Common myeloid progenitor, CD34-positive (primary cell): ENCODE measurements at places on chromosomes 3 and 15.

GRCh38 chr15:58641660-58642059, 107.8 kb downstream of the ADAM10 start:
- H3K4me3 ChIP-seq, result no peak overlapping the region
- no peaks in the 10 kb centered on the region for H3K27me3 ChIP-seq
- no peak overlapping the region for H3K27ac ChIP-seq
- H3K4me1 ChIP-seq, result no peaks in the 10 kb centered on the region
- H3K36me3 ChIP-seq, result peaks cover 13% of the 10 kb centered on the region
- no peak for DNase-seq

DNA sequence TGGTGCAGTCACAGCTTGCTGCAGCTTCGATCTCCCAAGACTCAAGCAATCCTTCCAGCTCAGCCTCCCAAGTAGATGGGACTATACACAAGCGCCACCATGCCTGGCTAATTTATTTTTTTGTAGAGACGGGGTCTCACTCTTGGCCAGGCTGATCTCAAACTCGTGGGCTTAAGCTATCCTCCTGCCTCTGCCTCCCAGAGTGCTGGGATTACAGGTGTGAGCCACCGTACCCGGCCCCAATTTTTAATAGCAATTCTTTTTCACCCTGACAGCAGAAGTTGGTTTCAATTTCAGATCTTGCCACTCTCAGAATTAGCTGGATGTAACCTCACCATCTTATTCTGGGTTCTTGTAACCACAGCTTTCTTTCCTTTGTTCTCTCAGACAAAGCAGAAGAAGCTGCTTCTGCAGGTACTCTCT, 64.8 kb downstream of the TRIM71 start:
- DNase-seq, result no peak
- no peaks in the 10 kb centered on the region for H3K4me1 ChIP-seq
- H3K36me3 ChIP-seq, result peaks cover 26% of the 10 kb centered on the region
- no peak overlapping the region for H3K27ac ChIP-seq
- H3K27me3 ChIP-seq, result no peaks in the 10 kb centered on the region
- H3K4me3 ChIP-seq, result no peak overlapping the region

DNA sequence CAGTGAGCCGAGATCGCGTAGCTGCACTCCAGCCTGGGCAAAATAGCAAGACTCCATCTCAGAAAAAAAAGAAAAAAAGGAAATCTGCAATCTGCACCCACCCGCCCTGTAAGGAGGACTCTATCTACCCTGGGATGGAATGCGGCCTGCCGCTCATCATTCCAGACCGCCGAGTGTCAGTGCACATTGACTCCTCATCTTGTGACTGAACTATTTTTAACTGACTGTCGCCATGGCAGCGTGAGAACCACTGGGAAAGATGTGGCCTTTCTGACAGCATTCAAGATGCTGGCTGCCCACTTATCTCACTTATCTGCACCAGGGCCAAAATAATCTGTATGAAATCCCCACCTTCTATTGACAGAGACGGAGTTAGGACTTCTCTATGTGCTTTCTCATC, 38.8 kb upstream of the ANKRD34C start:
- H3K4me3 ChIP-seq, result no peak overlapping the region
- H3K27me3 ChIP-seq, result no peaks in the 10 kb centered on the region
- H3K4me1 ChIP-seq, result no peaks in the 10 kb centered on the region
- no peak for DNase-seq
- no peaks in the 10 kb centered on the region for H3K36me3 ChIP-seq

DNA sequence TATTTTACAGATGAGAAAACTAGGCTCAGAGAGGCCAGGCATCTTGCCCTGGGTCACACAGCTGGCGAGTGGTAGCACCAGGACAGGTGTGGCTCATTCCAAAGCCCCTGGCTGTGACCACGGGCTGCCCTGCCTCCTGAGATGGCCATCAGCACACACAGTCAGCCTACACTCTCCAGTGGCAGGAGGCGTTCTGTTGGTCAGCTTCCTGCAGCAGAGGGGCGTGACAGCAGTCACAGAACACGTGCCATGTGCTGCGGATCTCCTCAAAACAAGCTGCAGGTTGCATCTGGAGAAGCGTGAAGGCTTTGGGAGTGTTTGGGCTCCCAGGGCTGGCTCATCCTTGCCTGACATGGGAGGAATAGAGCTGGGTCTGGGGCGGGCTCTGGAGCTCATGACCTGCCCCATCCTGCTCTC, 43.5 kb upstream of the MAGEF1 start:
- H3K27me3 ChIP-seq, result no peaks in the 10 kb centered on the region
- H3K36me3 ChIP-seq, result no peaks in the 10 kb centered on the region
- H3K27ac ChIP-seq, result no peak overlapping the region
- no peak for DNase-seq

- H3K4me3 ChIP-seq, result no peak overlapping the region
- H3K27ac ChIP-seq, result no peak overlapping the region
- H3K4me1 ChIP-seq, result peaks cover 16% of the 10 kb centered on the region
- no peaks in the 10 kb centered on the region for H3K27me3 ChIP-seq
Measured at GRCh38 chr3:4289044-4289443, 14.1 kb upstream of the SETMAR start.

GRCh38 chr3:45224824-45225464, 1.1 kb downstream of the TMEM158 start:
- peak; percentile 38 for DNase-seq
- peaks cover 57% of the 10 kb centered on the region for H3K27me3 ChIP-seq
- no peak overlapping the region for H3K27ac ChIP-seq
- H3K36me3 ChIP-seq, result no peaks in the 10 kb centered on the region

DNA sequence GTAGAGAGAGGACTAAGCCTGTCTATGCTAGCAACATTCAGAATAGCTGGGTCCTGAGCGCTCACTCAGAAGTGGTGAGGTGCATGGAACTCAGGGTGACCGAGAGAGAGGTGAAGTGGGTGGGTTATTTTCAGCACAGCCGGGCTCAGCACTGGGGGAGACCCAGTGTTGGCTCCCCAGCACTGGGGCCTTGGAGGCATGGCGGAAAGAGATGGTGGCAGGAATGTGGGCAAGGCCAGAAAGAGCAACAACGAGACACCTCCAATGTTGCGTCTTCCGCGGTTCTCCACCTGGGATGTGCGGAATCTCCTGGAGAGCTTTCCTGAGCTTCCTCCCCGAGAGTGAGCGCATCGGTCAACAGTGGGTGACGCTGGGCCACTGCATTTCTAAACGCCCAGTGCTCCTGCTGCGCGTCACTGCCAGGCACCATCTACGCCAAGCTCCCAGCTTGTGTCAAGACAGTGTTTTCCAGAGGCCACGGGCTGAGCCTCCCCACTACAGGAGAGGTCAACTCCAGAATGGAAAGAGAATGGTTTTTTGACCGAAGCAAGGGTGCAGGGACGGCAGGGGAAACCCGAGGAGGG, 148.4 kb downstream of the ADAMTS17 start:
- H3K36me3 ChIP-seq, result no peaks in the 10 kb centered on the region
- no peaks in the 10 kb centered on the region for H3K4me1 ChIP-seq
- H3K27ac ChIP-seq, result no peak overlapping the region
- no peaks in the 10 kb centered on the region for H3K27me3 ChIP-seq

DNA sequence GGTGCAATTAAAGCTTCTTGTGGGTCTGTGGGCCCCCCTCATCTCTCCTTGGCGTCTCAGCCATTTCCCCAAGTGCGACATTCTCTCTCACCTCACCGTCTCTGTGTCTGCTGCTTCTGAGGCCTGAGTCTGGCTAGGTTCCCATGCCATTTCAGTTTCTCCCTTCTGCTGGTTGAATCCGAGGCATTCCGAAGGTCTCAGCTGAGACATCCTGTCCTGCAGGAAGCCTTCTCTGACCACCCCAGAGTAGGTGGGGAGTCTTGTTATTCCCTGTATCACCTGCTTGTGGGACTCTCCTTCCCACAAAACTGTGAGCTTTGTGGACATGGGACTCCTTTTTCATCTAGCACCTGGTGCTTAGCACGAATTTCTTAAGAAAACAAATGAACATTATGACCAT, 78.3 kb downstream of the ASB7 start:
- H3K4me1 ChIP-seq, result no peaks in the 10 kb centered on the region
- H3K4me3 ChIP-seq, result no peak overlapping the region
- no peaks in the 10 kb centered on the region for H3K27me3 ChIP-seq
- no peak for DNase-seq
- H3K36me3 ChIP-seq, result no peaks in the 10 kb centered on the region
- no peak overlapping the region for H3K27ac ChIP-seq

DNA sequence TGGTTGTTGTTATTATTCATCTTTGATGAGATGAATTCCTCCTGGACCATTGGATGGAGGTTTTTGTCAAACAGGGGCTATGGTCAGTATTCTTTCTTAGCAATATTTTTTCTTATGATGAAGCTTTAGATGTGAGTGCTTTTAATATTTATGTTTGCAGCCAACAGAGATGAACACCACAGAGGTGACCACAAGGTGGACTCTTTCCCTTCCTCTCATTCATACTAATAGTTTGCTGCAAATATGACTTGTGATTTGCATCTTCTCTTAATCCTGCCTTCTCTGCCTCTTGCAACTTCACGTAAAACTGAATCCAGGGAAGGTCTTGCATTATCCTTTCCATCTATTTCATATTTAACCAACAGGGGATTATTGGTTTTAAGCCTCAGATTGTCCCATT, 473.1 kb upstream of the UBE2E2 start:
- DNase-seq, result peak; percentile 7
- H3K27me3 ChIP-seq, result no peaks in the 10 kb centered on the region
- H3K27ac ChIP-seq, result no peak overlapping the region
- H3K36me3 ChIP-seq, result no peaks in the 10 kb centered on the region
- no peaks in the 10 kb centered on the region for H3K4me1 ChIP-seq

DNA sequence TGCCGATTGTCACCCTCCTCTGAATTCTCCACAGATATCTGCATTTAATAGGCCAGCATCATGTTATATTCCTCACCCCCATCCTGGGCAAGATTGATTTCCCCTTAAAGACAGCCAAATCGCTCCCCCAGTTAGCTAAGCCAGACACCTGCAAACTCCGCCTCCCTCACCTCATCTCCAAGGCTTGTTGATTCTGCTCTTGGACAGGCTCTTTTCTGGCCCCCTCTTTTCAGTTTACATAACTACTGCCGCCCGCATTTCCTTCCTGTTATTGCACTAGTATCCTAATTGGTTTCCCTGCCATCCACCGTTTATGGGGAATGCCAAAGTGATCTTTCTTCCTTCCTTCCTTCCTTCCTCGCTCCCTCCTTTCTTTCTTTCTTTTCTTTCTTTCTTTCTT, 214.7 kb upstream of the MRPL3 start:
- no peak overlapping the region for H3K4me3 ChIP-seq
- no peaks in the 10 kb centered on the region for H3K27me3 ChIP-seq
- no peaks in the 10 kb centered on the region for H3K4me1 ChIP-seq
- DNase-seq, result no peak
- no peak overlapping the region for H3K27ac ChIP-seq

DNA sequence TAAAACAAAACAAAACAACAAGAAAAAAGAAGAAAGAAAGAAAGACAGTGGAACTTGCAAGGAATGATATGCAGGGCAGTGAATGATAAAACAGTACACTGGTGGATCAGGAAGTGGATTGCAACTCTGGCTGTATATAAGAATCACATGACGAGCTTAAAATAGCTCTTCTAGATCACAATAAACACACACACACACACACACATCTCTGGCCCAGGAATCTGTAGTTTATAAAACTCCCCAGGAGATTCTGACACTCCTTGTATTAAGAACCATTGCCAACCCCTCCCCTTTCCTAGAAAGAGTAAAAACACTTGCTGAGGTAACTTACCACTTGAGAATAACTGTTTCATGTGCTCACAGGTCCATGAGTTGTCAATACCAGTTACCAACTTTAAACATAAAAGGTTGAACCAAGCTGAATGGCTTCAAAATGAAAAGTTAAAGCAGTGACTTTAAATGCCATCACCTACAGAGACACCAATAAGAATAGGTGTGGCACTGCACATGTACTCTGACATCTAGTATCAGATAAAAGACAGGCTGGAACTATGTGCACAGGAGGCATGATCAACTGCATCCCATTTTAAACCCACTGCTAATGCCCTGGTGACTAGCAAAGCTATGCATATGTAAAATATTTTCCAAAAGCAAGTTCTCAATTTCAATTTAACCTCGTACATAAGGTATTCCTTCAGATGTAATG, 3.9 kb downstream of the CPOX start:
- no peak overlapping the region for H3K4me3 ChIP-seq
- no peak overlapping the region for H3K27ac ChIP-seq
- H3K27me3 ChIP-seq, result no peaks in the 10 kb centered on the region
- no peak for DNase-seq
- H3K4me1 ChIP-seq, result peaks cover 33% of the 10 kb centered on the region

DNA sequence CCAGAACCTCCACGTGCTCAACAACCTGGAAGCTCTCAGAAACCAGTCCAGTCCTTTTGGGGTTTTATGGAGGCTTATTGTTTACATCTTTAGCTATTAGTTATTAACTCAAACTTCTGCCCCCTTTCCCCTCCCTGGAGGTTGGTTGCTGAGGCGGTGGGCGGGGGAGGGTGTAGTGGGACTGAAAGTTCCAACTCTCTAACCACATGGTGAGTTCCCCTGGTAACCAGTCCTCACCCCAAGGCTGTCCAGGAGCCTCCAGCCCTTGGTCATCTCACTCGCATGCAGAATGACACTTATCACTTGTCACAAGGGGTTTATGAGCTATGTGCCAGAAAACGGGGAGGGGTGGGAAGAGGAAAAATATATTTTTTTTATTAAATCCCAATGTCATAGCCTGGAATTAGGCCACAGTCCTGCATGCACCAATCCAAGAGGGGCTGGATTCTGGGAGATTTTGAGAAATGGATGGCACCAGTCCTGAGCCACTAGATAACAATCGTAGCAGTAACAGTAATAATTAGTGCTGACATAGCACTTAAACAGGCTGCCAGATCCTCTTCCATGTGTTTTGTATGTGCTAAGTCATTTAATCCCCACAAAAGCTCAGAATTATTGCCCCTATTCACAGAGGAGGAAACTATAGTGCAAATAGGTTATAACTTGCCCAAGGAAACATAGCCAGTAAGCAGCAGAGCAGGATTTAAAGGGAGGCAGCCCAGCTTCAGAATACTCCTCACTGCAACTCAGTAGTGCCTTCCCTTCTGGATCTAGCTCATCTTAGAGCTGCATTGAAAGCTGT, 85.7 kb downstream of the CRYGS start:
- DNase-seq, result no peak
- no peak overlapping the region for H3K4me3 ChIP-seq
- no peaks in the 10 kb centered on the region for H3K27me3 ChIP-seq
- no peaks in the 10 kb centered on the region for H3K4me1 ChIP-seq
- no peak overlapping the region for H3K27ac ChIP-seq
- no peaks in the 10 kb centered on the region for H3K36me3 ChIP-seq

DNA sequence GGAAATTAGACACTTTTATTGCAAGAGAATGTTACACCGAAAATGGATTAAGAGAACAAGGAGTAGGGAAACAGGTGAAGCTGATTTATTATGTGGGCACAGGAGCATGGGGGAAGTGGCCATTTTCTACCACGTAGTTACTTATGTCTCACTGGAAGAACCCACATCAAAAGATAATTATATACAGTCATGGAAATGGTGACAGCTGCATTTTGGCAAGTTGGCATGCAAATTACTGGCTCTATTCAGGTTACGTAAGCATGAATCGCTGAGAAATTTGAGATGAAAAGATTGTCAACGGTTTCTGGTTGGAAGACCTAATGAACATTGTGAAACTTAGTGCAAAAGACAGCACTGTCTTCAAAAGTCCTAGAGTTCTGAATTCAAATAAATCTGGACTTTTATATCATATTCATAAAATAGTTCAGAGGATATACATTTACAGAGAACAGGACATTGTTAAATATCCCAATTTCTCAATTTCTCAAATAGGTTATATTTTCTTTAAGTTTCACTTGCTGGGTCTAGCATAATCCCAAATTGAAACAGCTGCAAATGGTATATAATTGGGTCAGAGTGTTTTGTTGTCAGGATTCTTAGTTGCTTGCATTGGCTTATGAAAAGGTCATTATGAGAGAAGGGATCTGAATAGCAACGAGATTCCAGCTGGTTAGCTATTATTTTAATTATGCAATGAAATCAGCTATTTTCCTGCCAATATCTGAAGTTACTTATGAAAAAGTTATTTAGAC, 567.8 kb downstream of the ZPLD1 start:
- H3K27ac ChIP-seq, result no peak overlapping the region
- H3K27me3 ChIP-seq, result no peaks in the 10 kb centered on the region
- peak; percentile 91 for DNase-seq
- no peaks in the 10 kb centered on the region for H3K4me1 ChIP-seq
- no peak overlapping the region for H3K4me3 ChIP-seq
